ENCODE measurements at places on chromosomes 1 and 21. TPM values are rescaled to one million over a fixed set of nuclear protein-coding genes. Genes with fewer than 3 reads are reported as not detected.

Gene GPR3
- 0.25 TPM for total RNA-seq

Gene DMRTA2
- total RNA-seq: 3.2 TPM

Gene CYP4Z1
- total RNA-seq: 0.25 TPM

Gene RHBG
- not detected for total RNA-seq

Gene GBP3
- total RNA-seq: 0.74 TPM

Gene PLA2G5
- total RNA-seq: 0.49 TPM

Gene SFN
- total RNA-seq: not detected

Gene INAVA
- 0.98 TPM for total RNA-seq

Measured in temporal lobe (tissue), 4 donors.